Renal pelvis (tissue), 12 donors: ENCODE measurements at places on chromosomes 4 and X.

DNA sequence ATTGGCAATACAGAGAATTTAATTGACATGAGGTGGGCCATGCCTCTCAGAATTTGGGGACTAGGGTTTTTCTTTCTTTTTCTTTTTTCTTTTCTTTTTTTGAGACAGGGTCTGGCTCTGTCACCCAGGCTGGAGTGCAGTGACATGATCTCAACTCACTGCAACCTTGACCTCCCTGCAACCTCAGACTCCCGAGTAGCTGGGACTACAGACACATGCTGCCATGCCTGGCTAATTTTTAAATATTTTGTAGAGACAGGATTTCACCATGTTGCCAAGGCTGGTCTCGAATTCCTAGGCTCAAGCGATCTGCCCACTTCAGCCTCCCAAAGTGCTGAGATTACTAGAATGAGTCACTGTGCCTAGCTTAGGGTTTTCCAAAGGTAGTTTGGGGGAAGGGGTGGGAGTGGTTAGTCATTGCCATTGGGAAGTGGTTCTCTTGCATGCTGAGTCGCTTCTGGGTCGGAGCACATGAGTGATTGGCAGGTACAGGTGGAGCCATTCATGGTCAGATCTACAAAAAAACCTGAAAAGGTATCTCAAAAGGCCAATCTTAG is 54.5 kb downstream of the MID2 start:
- DNase-seq: no peak

- DNase-seq: no peak
Measured at GRCh38 chr4:20395160-20395773, 143.6 kb downstream of the SLIT2 start.

GRCh38 chr4:140037353-140038030 is 116.5 kb downstream of the MAML3 start:
- DNase-seq: no peak

- no peak for DNase-seq
Measured at GRCh38 chr4:105840426-105841174, 54.7 kb upstream of the NPNT start.

- DNase-seq: no peak
Measured at GRCh38 chrX:131923614-131924250, 99.4 kb upstream of the STK26 start.

- no peak for DNase-seq
Measured at GRCh38 chr4:92099861-92100260, 203.9 kb upstream of the GRID2 start.

GRCh38 chrX:120559804-120560203 is 958 bp downstream of the CUL4B start:
- no peak for DNase-seq

GRCh38 chr4:53137468-53137867 is 228.4 kb downstream of the SCFD2 start:
- no peak for DNase-seq

DNA sequence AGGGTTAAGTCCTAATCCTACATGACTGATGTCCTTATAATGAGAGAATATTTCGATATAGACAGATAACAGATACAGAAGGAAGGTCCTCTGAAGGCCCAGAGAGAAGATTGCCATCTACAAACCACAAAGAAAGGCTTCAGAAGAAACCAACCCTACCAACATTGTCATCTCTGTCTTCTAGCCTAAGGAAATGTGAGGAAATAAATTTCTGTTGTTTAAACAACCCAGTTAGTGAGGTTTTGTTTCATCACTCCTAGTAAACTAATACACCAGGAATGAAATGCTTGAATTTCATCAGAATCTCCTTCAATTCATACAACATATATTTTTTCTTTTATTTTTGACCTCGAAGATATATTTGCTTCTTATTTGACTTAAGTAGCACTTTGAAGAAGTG is 1527.8 kb downstream of the STIM2 start:
- no peak for DNase-seq

DNA sequence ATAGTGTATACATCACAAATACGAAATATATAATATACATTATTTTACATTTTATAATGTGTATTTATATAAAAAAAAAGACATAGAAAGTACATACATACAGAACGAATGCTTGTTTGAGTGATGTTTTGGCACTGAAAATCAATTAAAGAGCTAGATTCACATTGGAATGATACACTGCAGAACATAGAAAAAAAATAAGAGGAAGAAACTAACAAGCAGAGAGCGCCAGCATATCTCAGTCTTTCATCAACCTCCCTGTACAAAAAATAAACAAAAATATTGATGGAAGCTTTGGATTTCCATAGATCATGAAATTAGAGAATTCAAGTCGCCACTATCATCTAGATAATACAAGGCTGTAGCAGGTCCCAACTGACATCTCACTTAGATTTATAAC is 420.6 kb downstream of the CENPC start:
- DNase-seq: no peak

- no peak for DNase-seq
Measured at GRCh38 chr4:182320092-182320491, 76.9 kb downstream of the TENM3 start.

DNA sequence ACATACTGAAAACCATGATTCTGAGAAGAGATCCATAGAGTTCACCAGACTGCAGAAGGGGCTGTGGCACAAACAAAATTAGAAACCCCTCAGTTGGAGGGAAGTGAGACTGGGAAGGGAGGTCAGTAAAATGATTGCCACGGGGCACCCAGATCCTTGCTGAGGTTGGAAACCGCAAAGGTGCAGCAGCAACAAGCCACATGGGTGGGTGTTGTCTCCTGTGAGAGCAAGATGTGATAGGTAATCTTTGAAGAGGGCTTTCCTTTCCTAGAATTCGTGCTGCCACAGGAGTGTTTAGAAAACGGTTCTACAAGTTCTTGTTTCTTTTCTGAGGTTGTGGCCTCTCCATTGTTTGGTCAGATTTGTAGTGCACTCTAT is 85.5 kb downstream of the NFKB1 start:
- no peak for DNase-seq

DNA sequence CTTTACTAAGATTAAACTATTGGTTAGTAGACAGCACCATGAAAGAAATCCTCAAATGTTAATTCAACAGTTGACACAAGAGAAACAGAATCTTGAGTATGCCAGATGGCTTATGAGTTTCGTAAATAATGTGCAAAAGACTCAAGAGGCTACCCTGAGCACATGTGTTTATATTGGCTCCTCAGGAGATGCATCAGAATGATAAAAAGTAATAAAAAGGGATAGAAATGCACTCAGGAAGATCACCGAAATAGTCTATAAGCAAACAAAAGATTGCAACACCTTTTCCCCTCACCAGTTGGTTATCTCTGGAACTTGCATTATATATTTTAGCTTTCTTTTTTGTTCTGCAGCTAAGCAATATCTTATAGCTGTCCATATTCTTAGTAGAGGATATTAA is 84.4 kb downstream of the SCFD2 start:
- no peak for DNase-seq

DNA sequence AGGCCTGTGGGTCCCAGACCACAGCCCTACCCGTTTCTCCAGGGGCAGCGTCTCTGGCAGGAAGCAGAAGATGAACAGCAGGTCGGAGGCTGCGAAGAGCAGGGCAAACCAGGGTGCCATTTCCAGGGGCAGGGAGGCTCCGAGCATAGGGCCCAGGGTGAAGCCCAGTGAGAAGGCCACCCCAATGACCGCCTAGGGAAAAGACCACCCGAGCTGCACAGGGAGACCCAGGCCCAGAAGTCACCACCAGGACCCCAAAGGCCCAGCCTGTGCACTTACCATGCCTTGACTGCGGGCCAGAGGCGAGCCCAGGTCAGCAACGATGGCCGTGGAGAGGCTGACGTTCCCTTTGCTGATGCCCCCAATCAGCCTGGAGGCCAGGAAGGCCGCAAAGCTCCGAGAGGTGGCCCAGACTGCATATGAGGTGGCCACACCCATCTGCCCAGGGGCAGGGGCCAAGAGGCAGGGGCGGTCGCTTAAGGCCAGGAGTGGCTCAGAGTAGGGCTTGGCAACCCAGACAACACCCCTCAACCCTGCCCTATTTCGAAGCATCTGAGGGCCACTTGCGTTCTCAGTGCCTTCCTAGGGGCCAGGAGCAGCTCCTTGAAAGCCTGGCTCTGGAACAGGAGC is 30.8 kb downstream of the NOP14 start:
- no peak for DNase-seq
